ENCODE measurements at places on chromosomes 11 and 22.
A peak's percentile ranks its signal among the peaks of the same experiment; 100 is the strongest.

DNA sequence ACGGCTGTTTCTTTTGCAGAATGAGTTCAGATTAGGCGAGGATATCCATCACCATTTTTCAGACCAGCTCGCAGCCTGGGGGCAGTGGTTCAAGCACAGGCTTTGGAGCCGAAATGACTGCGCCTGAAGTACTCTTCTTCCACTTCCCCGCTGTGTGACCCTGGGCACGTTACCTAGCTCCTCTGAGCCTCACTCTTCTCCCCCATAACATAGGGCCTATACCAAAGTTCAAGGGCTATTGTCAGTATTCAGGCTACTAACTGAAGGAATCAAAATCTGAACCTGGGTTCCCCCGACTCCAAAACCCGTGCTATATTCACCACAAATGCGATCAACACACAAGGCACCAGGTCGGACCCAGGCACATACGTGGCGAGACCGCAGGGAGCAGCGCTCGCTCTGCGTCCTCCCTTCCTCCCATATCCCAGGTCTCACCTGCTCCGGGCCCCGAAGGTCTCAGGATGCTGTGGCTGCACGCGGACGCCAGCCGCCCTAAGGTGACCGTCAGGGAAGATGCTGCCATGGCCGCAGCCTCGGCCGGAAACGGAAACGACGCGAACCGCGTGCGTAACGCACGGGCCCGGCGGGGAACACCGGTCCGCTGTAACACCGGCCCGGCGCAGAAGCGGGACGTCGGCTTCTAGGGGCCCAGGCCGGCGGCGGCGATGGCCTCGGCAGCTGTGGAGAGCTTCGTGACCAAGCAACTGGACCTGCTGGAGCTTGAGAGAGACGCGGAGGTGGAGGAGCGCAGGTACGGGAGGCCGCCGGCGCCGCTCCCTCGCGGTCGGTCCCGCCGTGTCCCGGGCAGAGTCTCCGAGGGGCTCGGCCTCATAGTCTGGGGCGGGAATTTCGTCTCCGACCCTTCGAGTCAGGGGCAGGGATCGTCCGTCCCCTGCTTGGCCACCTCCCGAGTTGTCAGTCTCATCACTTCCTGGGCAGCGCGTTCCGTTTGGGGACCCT is at the start of the genes IGHMBP2 and MRPL21:
Gene IGHMBP2, plus strand, starts transcription at position 604 of the 960 bp plus-strand sequence. Its CDS starts 62 bp downstream, at position 666.
Gene MRPL21, minus strand, starts transcription at position 545 of the 960 bp plus-strand sequence. Its CDS starts 22 bp downstream, at position 523.
- peak; percentile 66 for DNase-seq

DNA sequence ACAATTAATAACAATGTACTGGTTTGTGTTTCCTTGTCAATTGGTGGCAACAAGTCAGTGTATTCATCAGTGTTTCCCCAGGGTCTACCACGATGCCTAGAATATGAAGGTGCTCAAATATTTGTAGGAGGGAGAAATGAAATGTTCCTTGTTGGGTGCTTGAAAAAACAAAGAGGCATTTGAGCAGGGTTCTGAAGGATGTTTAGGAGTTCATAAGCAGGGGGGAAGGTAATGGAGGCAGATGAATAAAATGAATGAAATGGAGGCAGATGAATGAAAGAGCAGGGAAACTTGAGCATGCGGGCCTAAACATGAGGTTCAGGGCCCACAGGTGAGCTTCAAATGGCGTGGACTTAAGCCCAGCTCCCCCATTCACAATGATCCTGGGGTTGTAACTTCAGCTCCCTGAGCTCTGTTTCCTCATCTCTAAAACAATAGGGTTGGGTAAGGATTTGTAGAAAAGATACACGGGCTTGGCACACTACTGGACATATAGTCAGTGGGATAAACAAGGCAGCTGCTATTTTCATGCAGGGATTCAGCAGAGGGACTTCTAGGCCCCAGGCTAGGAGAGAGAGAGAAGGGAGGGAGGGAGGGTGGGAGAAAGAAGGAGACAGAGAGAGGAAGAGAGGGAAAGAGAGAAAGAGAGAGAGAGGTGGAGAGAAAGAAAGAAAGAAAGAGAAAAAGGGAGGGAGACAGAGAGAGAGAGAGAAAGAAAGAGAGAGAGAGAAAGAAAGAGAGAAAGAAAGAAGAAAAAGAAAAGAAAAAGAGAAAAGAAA is 73.7 kb downstream of the MN1 start:
- no peak for DNase-seq

DNA sequence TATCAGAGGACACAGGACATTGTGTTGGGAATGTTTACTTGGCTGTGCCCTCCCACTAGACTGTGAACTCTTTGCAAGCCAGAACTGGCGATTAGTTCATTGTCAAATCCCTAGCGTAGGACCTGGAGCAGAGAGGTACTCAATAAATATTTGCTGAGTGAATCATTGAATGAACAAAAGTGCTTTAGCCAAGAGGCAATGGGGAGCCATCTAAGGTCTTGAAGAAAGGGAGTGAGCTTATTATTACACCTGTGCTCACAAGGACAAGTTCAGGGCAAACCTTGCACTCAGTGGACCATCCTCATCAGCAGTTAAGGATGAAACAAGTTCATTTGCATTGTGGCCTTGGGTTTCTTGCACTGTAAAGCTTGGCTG is 1.1 kb upstream of the RASSF10 start:
- no peak for DNase-seq

DNA sequence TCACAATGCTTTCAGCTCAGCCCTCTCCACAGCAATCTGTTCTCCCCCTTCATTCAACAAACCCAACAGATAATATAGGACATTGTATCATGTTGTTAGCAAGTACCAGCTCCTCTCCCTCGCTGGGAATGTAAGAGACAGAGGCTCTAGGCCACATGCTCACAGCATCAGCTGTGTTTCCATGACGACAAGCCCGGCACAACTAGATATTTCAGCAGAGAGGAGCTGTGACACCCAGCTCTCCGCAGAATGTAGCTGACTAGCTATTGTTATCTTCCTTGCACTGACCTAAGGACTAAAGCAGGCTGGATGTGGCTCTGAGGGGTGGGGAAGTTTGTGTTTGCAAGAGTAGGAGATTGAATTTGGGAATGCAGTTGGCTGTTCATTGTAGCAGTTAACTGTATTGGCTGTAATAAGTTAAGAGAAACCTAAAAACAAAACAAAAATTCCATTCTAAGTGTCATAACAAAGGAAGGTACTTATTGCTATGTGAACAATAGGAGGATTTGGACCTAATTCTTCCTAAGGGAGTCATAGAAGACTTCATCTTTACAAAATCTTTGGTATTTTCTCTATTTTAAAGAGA is 28.0 kb upstream of the RRAS2 start:
- DNase-seq = peak; percentile 98

DNA sequence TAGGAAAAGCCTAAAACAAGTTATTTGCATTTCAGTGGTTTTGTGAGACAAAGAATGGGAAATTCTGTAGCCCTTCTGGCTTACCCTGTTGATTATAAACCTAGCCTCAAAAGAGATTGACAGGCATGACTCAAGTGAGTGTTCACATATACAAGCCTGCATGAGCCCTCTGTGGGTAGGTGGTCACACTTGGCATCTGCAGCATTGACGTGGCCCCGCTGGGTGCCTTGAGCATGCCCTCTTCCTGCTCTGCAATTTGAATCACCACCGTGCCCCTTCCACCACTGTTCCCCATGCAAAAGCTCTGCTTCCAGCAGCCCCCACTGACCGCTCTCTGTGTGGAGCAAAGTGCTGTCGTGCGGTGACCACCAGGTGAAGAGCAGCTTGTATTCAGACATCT is 21.0 kb upstream of the ADSL start:
- DNase-seq = no peak

DNA sequence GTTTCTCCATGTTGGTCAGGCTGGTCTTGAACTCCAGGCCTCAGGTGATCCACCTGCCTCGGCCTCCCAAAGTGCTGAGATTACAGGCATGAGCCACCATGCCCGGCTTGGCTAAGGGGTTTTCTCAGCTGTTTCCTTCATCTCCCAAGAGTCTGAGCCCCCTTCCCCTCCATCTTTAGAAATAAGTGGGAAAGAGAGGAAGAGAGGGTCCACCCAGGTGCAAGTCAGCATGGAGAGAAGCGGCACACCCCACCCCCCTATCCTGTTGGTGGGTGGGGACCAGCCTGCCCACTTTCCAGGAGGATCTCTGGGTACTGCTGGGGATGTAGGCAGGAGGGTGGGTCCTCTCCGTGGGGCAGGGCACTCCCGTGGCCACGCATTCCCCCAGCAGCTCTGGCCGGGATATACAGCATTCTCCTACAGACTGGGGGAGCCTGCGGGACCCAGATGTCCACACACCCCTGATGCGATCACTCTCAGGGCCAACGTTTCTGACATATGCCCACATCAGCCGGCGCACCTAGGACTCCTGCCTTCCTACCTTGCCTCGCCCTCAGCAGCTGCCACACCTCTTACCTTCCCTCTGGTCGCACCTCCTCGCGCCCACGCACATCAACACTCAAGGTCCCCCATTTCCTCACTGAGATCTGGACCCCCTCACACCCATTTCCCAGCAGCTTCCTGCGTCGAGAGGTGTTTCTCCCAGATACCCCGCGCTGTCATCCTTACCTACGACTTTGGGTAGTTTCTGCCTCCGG is 8.9 kb downstream of the SCARF2 start:
- no peak for DNase-seq

- peak; percentile 63 for DNase-seq
Observed at GRCh38 chr11:3037040-3037944, 19.9 kb downstream of the CARS1 start.
